ENCODE measurements at places on chromosomes 13 and 19. TPM values are rescaled to one million over a fixed set of nuclear protein-coding genes. Genes with fewer than 3 reads are reported as not detected.

The KLK12 gene
- not detected for polyA plus RNA-seq

The CEACAM7 gene
- polyA plus RNA-seq: not detected

The KLK4 gene
- not detected for polyA plus RNA-seq

The A1BG gene
- polyA plus RNA-seq: 0.57 TPM

The ILF3 gene
- polyA plus RNA-seq: 358 TPM

The ACER1 gene
- not detected for polyA plus RNA-seq

The METTL21C gene
- polyA plus RNA-seq: not detected

The PLK5 gene
- 0.23 TPM for polyA plus RNA-seq

The SIAH3 gene
- 1.2 TPM for polyA plus RNA-seq

The ZNF723 gene
- polyA plus RNA-seq: 0.08 TPM

The CYP4F12 gene
- polyA plus RNA-seq: 1.1 TPM

The CEACAM4 gene
- polyA plus RNA-seq: not detected

The CHST8 gene
- 0.17 TPM for polyA plus RNA-seq

The STXBP2 gene
- 74.5 TPM for polyA plus RNA-seq

The VASP gene
- 49.3 TPM for polyA plus RNA-seq

The DZIP1 gene
- 91.6 TPM for polyA plus RNA-seq

The ZNF491 gene
- 7.4 TPM for polyA plus RNA-seq

The IGLON5 gene
- polyA plus RNA-seq: 3.0 TPM

The DPF1 gene
- polyA plus RNA-seq: 2.0 TPM

The CGB8 gene
- not detected for polyA plus RNA-seq

The STOML3 gene
- not detected for polyA plus RNA-seq

The APOC1 gene
- polyA plus RNA-seq: 10.9 TPM

The PODNL1 gene
- 1.2 TPM for polyA plus RNA-seq

The ZNF440 gene
- 28.8 TPM for polyA plus RNA-seq

The ZNF563 gene
- polyA plus RNA-seq: 3.9 TPM

The NLRP5 gene
- not detected for polyA plus RNA-seq

The CFD gene
- polyA plus RNA-seq: 2.1 TPM

The ABCC4 gene
- 24.7 TPM for polyA plus RNA-seq

The ZNF878 gene
- polyA plus RNA-seq: 2.8 TPM

The CDX2 gene
- not detected for polyA plus RNA-seq

The TEX29 gene
- polyA plus RNA-seq: 0.35 TPM

The CFAP97D2 gene
- polyA plus RNA-seq: not detected

The ATP4B gene
- polyA plus RNA-seq: 0.33 TPM

The LILRB3 gene
- 0.76 TPM for polyA plus RNA-seq

The PCDH8 gene
- not detected for polyA plus RNA-seq

The ADAT3 gene
- polyA plus RNA-seq: 2.4 TPM

The TTYH1 gene
- 7.8 TPM for polyA plus RNA-seq

The FXYD7 gene
- 0.58 TPM for polyA plus RNA-seq

The KANK3 gene
- 6.1 TPM for polyA plus RNA-seq

The IQCN gene
- 7.2 TPM for polyA plus RNA-seq

The ZNF569 gene
- polyA plus RNA-seq: 14.1 TPM

The CEBPA gene
- 4.3 TPM for polyA plus RNA-seq

The PDCD2L gene
- 15.3 TPM for polyA plus RNA-seq

The KLK6 gene
- 28.0 TPM for polyA plus RNA-seq

The NMRK2 gene
- polyA plus RNA-seq: not detected

The UGGT2 gene
- polyA plus RNA-seq: 55.4 TPM

The TUBB4A gene
- polyA plus RNA-seq: 27.6 TPM

The ZNF486 gene
- polyA plus RNA-seq: 23.6 TPM

The CLDND2 gene
- polyA plus RNA-seq: 1.0 TPM

The KCTD12 gene
- polyA plus RNA-seq: 82.8 TPM

The STK11 gene
- polyA plus RNA-seq: 56.2 TPM

The GPR18 gene
- 0.28 TPM for polyA plus RNA-seq

The ATP8A2 gene
- 6.8 TPM for polyA plus RNA-seq

The ABHD8 gene
- 7.2 TPM for polyA plus RNA-seq

The OVOL3 gene
- not detected for polyA plus RNA-seq
